ENCODE measurements at places on chromosomes 2 and 18.

GRCh38 chr18:55497825-55498403, 90.1 kb downstream of the TCF4 start:
- no peak for DNase-seq

DNA sequence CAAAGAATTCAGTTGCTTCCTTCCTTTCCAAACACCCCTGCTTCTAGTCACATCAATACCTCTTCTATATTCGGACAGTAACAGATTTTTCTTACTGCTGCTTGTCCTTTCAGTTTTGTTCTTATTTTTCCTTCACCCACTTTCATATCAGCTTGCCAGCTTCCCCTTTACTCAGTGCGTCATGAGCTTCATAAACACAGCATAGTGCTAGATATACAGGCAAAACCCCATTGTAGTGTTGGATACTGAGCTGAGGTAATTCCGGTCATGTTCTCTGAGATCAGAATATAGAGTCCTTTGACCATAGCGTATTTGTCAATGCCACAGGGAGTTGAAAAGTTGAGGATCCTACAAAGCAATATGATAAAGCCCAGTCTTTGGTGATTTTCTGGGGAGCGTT, 2.4 kb downstream of the FARP2 start:
- DNase-seq: no peak

- DNase-seq: peak; percentile 67
These were observed 20.6 kb downstream of the RPL37A start for GRCh38 chr2:216519154-216519762.

- no peak for DNase-seq
These were observed 1.9 kb downstream of the ACTR1B start for GRCh38 chr2:97661927-97662326.

GRCh38 chr2:102848366-102848839, 86.6 kb downstream of the TMEM182 start:
- DNase-seq: peak; percentile 83

- peak; percentile 34 for DNase-seq
These were observed 27.8 kb upstream of the RNF125 start for GRCh38 chr18:31990823-31991222.

DNA sequence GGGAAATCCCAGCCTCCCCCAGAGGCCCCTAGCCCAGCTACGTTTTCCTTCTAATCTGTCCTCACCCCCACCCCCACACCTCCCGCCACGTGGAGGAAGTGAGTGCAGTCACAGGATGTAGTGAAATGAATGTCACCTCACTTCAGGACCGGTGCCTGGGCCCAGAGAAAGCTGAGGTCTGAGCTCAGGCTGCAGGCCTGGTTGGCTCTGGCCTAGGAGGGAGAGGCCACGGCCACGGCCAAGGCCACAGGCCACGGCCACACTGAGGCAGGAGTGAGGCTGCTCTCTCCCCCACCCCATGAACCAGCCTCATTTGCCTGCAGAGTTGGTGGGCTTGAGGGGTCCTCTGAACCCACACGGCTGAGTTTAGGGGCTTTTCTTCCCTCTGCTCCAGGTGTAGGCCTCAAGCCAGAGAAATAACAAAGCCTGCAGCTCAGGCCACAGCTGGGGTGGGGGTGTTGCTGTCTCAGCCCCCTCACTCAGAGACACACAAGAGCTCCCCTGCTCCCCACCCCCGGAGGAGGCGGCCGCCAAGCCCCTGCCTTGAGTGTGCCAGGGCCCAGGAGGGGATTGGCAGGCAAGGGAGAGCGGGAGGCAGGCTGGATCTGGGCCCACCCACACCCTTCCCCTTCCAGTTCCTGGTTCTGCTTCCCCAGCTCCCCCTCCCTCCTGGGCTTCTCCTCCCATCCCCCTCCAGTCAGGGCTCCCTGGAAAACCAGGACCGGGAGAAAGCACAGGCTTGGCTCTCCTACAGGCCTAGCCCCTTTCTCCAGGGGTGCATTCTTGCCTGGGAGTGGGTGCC, 27.0 kb downstream of the DNMT3A start:
- no peak for DNase-seq

DNA sequence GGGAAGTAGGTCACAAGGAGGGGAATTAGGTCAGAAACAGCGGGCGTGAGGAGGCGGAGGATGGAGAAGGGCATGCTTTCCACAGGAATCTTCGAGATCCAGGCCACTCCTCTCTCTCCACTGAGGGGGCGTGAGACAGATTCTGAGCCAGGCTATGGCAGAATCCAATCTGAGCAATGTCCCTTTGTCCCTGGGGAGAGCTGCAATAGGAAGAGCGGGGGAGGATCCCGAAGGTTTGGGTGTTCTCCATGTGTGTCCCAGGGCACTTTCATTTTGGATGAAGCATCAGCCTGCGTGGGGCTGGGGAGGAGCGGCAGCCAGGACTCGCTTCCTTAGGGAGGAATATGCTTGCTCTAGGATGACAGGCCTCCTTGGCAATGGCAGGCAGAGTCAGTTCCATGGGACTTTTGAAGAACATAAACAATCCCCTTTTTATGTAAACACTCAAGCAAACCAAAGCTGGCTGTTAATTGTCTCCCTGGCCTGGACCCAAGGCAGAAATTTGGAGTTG, 84.0 kb downstream of the LIPG start:
- no peak for DNase-seq

DNA sequence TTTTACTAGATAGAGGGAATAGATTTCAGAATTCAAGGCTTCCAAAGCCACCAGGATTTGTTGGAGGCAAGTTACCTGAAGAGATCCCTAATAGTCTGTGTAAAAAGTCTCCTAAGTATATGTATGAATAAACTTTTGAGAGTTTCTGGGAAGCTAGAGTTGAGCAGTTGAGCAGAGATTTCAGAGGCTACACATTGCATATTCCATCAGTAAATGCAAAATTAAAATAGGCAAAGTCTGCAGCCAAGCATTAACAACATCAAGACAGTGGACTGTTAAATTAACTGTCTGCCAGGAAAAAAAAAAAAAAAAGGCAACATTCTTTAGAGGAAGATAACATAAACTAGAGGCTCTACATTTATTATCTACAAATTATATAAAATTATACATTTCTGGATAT, 420.4 kb upstream of the TMEFF2 start:
- no peak for DNase-seq

GRCh38 chr2:26504002-26504401, 26.1 kb upstream of the OTOF start:
- DNase-seq: no peak

- no peak for DNase-seq
These were observed 88.4 kb downstream of the DSEL start for GRCh38 chr18:67428158-67428557.

- DNase-seq: no peak
These were observed 31.0 kb downstream of the EIF2AK3 start for GRCh38 chr2:88596141-88596830.

GRCh38 chr2:66446941-66447340, 12.0 kb downstream of the MEIS1 start:
- DNase-seq: no peak

DNA sequence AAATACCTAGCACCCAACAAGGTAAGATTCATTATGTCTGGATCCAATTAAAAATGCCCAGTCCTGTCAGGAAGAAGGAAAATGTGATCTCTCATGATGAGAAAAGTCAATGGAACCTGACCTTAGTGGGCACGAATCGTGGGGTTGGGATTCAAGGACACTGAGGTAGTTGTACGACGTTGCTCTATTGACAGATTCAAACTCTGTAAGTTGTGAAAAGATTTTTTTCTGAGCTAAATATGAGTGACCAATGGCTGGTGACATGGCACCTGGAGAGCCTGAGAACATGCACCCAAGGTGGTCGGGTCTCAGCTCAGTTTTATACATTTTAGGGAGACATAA, 148.2 kb downstream of the NDUFA10 start:
- DNase-seq: no peak

- DNase-seq: no peak
These were observed 24.2 kb downstream of the LIPG start for GRCh38 chr18:49585781-49586663.

DNA sequence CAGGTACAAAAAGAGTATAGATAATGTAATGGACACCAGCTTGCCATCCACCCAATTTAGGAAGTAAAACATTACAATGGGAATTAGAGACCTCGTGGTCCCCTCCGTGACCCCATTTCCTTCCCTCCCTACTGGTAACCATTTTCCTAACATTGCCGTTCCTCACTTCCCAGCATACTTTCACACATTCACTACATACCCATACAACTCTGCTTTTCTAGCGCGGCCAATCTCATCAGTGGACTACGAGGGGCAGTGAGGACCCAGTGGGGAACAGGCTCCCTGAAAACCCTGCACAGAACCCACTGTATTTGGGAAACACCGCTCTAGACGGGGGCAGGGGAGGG, 1.1 kb downstream of the ENOSF1 start:
- DNase-seq: no peak

DNA sequence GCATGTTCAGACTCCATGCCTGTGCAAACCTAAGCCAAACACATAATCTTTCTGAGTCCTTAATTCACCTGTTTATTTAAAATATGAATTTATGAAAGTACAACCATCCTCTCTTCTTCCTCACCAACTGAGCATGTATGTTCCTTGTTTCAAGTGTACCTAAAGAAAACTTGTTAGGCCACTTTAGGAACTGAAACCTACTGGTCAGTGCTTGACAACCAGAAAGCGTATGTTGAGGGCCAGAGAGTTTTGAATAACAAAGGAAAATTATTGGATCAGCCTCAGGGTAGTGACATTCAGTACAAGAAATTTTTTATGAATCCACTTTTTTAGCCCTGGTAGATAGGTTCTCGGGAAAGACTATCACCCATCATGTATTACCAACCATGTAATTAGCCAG, 847.6 kb upstream of the CELF4 start:
- no peak for DNase-seq

DNA sequence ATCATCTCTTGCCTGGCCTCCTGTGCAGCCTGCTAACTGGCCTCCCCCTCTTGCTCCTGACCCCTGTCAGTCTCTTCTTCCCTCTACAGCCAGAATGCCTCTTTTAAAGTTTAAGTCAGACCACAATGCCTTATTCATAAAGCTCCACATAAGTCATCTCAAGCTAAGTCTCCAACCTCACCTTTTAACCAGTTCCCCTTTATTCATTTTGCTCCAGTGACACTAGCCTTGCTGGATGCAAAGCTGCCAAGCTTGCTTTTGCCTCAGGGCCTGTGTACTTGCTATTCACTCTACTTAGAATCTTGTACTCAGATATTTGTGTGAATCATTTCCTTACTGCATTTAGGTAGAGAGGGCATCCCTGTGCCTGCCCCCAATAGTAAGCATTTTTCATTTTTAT, 180.9 kb downstream of the PDE1A start:
- peak; percentile 42 for DNase-seq

- peak; percentile 58 for DNase-seq
These were observed 9.8 kb upstream of the ZNF397 start for GRCh38 chr18:35231052-35231451.

GRCh38 chr2:133346654-133347053, 221.6 kb downstream of the NCKAP5 start:
- DNase-seq: peak; percentile 13

- DNase-seq: no peak
These were observed 92.1 kb downstream of the TANC1 start for GRCh38 chr2:159060518-159060917.

GRCh38 chr18:39184176-39184575, 1618.6 kb upstream of the CELF4 start:
- no peak for DNase-seq

- DNase-seq: peak; percentile 72
These were observed 13.2 kb upstream of the SEH1L start for GRCh38 chr18:12934454-12935071.

GRCh38 chr2:234448506-234449184, 48.2 kb downstream of the ARL4C start:
- no peak for DNase-seq

- DNase-seq: no peak
These were observed 35.0 kb downstream of the ITGA6 start for GRCh38 chr2:172462373-172462848.

DNA sequence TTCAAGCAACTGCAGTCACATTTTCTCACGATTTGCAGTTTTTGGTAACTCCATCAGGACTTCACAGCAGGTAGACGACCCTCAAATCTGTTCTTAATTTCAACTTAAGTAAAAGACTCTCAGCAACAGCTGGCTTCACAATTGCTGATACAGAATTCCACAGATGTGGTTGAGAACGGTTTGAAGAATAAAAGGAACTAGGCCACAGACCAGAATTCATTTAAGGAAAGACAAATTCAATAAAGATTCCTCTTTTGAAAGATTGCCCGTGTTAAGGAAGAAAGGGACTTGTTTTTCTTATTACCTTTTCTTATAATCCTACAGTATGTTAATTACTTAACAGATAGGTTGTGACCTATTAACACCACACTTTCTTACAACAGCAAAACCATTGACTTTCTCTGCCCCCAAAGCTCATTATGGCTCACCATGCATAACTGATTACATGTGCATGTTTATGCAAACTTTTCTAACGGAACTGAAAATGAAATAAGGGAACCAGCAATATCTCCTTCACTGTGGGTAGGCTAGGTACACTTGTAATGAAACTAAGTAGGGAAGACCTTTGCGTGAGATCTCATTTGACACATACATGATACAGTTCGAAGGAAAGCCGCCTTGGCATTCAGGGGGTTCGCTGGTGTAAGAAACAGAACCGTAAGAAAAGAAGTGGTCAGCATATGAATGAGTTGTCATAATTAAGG, 4.7 kb upstream of the ZNF516 start:
- no peak for DNase-seq

GRCh38 chr2:53655256-53655655, 112.3 kb upstream of the CHAC2 start:
- DNase-seq: no peak

- DNase-seq: peak; percentile 12
These were observed 115.5 kb downstream of the ERBB4 start for GRCh38 chr2:212423089-212423488.

DNA sequence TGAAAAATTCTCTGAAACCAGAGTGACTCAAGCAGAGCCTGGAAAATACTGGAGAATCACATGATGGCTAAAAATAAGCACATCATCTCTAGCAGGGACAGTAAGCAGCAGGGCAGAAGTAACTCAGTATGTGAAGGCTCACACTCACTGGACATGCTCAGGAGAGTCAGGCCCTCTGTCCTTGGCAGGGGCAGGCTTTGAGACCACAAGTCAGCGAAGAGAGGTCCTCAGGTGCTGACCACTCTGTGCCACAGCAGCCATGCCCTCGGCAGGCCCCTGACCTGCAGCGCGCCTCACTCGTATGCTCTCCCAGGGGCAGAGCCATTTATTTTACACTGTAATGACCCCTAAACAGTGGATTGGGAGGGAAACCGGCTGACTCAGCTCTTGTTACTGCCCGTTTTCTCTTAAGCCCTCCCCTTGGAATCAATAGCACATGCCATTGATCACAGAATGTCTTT, 76.8 kb downstream of the MAPRE2 start:
- DNase-seq: no peak

- no peak for DNase-seq
These were observed 2.1 kb downstream of the EML6 start for GRCh38 chr2:54725343-54726099.

DNA sequence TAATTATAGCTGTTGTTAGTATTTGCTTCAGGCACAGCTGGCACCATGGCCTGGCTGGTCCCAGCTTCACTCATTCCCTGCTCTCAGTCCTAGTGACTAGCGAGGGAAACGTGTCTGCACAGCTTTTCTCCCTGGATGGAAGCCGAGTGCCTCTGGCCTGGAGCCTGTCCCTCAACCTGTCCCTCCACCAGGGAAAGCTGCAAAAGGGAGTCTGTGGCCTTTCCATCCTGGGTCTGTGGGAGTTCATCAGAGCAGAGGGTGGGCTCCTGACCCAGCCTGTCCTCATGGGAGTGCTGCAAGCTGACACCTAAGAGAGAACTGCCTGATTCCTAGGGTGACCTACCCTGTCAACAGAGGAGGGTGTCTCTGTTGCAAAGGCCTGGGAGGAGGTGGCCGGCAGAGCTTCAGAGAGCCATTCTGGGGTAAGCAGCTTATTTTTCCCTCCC, 118.3 kb downstream of the CAPN13 start:
- no peak for DNase-seq

Measured in HT1080 (cell line).